GM12892 (cell line): ENCODE measurements at places on chromosomes 4 and X.

DNA sequence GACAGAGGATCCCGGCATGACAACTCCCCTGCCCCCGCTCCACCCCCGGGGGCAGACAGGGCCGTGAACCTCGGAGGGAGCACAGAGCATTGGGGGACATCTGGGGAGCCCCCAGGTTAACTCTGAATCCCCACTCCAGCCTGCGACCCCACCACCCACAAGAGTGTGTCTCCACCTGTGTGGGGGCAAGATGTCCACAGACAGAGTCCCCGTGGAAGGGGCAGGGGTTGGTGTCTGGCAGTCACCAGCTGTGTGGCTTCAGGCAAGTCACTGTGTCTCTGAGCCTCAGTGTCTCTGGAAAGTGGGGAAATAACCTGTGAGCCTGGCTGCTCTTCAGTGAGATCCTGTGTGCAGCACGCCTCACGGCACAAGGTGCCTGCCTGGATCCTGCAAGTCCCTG lies 239.0 kb downstream of the AFAP1 start:
- DNase-seq: no peak

DNA sequence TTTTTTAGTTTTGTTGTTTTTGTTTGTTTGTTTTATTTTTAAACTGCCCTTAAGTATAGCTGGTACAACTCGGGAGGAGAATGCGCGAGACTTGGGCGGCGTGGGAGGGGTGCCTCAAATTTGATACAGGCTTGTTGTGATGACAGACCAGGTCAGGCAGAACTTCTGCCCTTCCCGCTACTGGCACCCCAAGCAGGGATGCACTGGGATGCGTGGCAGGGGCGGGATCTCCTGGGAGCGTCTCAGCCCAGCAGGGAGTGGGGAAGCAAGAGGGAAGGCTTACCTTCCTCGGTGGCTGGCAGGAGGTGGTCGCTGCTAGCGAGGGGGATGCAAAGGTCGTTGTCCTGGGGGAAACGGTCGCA lies 851 bp downstream of the SFRP2 start:
- no peak for DNase-seq

GRCh38 chrX:154378059-154378798 lies 866 bp upstream of the EMD start:
- peak; percentile 77 for DNase-seq

- DNase-seq: no peak
These were observed 1.1 kb upstream of the STX18 start for GRCh38 chr4:4542774-4543485.

GRCh38 chr4:163976588-163976987 lies 482.1 kb downstream of the TMA16 start:
- DNase-seq: no peak

GRCh38 chr4:143455211-143455610 lies 58.3 kb upstream of the SMARCA5 start:
- no peak for DNase-seq

DNA sequence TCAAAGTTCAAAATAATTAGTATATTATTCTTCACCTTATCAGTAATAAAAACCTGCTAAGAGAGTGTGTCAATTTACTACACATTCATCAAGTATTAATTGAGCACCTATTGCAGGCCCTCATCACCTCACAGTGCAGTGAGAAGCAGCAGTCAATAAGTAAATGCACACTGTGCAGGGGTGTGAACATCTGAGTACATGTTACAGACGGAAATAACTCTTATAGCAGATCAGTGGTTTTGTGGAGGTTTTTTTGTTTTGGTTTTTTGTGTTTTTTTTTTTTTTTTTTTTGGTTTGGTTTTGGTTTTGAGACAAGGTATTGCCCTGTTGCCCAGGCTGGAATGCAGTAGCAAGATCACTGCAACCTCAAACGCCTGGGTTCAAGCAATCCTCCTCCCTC lies 20.3 kb downstream of the KLF3 start:
- DNase-seq: no peak

DNA sequence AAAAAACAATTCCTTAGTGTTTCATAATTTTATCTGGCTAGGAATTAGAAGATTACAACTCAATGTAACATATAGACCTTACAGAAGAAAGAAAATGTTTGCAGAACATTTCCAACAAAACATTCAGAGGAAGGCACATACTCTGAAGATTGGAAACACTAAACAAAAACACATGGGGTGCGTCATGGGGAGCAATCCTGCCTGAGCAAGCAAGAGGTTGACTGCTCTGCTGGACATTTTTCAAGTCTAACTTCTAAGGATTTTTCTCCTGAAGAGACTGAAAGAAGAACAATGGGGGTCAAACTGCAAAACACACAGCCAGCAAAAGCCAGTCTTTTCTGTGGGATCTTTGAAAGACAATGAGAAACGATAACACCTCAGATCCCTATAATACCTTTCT lies 182.8 kb downstream of the GUCY2F start:
- no peak for DNase-seq

- DNase-seq: no peak
These were observed 68.8 kb upstream of the STX18 start for GRCh38 chr4:4610672-4611071.

DNA sequence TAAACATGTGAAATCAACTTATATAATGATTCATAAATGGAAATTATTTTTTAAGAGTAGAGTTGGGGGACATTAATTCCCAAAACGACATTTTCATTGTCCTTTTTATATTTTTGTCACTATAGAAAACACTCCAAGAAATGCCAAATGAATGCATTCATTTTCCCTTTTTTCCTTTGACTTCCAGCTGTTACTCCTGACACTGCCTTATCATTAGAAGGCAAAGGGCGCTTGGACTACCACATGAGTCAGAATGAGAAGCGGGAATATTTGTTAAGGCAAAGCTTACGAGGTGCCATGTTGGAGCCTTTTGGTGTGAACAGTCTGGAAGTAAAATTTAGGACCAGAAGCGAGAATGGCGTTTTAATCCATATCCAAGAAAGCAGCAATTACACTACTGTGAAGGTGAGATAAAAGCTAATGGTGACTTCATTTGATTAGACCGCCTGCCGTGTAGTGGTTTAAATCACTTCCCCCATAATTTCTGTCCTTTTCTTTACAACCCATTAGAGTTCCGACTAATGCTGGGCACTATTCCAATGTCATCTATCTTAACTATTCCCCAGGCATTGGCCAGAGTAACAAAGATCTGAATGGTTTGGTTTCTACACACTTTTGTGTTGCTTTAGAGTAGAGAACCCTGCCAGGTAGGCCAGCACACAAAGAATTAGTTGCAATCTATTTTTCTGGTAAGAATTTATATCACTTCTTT lies 166.7 kb downstream of the FAT4 start:
- DNase-seq: no peak

DNA sequence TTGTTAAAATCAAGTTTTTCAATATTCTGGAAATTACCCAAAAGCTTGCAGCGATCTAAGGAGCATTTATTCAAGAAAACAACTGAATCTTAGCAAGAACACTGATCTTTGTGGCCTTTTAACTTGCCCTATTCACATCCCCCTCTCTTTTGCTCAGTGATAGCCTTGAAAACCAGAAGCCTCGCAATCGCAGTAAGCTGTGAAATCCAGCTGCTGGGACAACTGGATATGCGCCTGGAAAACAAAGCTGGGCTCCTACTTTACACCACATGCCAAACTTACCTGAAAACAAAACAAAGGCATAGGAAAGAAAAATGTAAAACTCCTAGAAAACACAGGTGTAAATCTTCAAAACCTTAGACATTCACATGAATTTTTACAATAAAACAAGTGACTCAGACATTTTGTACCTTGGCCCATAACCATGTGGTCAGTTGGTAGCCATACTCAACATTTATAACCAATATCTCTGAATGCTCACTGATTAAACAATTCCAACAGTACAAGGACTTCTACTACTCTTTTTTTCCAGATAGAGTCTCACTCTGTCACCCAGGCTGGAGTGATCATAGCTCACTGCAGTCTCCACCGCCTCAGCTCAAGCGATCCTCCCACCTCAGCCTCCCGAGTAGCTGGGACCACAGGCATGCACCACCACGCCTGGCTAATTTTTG lies 15.6 kb downstream of the SLC25A53 start:
- DNase-seq: no peak

DNA sequence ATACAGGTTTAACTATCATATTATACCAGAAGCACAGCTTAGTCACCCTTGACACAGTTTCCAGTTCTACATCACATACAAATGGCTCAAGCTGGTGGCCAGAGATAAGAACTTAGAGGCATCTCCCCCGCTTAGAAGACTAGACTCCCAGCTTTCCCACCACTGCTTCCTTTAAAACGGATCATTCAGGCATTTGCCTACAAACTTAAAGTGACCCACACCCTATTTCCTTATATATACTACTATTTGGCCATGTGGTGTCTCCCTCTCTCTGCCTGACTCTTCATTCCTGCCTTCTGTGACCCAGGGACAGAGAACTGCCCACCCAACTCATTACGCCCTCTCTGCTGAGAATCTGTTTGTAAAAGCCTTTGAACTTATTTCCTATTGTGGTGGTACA lies 781.2 kb upstream of the DIAPH2 start:
- no peak for DNase-seq

DNA sequence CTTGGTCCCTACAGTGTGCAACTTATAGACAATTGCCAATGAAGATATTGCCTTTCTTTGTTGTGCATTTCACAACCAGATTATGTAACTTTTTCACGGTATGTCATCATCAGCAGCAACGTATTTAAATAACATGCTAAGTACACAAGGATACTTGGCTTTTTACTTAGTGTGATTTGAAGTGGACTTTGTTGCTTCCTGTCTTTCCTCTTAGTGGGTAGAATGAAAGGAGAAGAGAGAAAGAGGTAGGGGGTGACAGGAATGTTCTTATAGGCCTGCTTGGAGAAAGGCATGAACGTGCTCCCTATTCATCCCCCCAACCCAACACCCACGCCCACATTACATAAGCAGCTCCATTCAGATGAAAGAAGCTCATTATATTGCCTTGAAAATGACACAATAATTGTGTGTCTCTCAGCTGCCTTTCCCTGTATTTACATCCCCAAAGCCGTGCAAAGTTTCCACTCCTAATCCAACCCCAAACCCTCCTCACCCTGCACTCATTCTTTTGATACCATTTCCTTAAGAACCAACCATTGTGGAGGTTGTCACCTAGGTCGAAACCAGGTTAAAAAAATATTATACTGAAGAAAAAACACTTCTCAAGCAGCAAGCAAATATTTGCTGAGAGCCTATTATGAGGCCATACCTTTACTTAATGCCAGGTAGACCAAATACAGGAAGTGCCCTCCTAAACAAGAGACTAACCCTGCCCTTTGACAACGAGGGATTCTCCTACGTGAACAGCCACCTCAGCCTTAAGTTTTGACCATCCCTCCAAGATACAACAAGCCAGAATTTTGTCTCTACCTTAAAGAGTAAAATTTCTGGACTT lies 25.2 kb upstream of the GK start:
- no peak for DNase-seq

DNA sequence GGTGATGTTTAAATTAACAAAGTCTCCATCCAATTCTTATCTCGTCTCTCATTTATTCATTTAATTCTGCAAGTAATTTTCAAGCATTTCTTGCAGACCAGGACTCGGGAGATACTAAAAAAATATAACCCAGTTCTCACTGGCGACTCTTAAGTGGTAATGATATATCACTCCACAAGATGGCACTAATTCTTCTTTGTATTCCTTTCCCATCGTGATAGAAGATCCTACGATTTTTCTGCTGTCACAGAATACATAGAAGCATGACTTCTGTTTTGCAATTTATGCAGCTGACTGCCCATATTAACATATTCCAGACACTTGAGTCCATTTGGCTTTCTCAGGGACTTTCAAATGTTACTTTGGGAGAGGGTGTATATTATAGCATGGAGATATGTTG lies 64.0 kb upstream of the FGF13 start:
- DNase-seq: no peak

GRCh38 chr4:107937040-107937439 lies 5.7 kb downstream of the CYP2U1 start:
- no peak for DNase-seq

GRCh38 chr4:45951153-45951552 lies 172.7 kb downstream of the GABRG1 start:
- DNase-seq: no peak

GRCh38 chr4:184889666-184890335 lies 64.0 kb upstream of the ACSL1 start:
- DNase-seq: no peak

GRCh38 chrX:106177982-106178321 lies 9.8 kb downstream of the PWWP3B start:
- DNase-seq: no peak

DNA sequence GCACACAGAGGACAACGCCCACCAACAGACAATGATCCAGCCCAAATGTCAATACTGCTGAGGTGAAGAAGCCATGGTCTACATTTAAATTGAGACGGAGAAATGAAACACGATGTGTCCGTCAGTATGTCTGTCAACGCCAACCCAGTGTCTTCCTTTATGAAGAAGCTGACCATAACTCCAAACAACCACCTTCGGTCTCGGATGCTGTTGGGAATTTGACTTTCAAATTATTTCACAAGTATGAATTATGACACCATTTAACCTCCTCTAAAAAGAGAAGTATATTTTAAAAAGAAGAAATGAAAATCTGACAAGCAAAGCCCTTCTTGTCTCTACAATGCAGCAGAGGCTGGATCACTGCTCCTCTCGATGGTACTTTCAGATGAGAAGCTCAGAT lies 123.7 kb upstream of the MAP3K15 start:
- DNase-seq: no peak

GRCh38 chr4:7161721-7162214 lies 30.6 kb upstream of the SORCS2 start:
- DNase-seq: no peak

DNA sequence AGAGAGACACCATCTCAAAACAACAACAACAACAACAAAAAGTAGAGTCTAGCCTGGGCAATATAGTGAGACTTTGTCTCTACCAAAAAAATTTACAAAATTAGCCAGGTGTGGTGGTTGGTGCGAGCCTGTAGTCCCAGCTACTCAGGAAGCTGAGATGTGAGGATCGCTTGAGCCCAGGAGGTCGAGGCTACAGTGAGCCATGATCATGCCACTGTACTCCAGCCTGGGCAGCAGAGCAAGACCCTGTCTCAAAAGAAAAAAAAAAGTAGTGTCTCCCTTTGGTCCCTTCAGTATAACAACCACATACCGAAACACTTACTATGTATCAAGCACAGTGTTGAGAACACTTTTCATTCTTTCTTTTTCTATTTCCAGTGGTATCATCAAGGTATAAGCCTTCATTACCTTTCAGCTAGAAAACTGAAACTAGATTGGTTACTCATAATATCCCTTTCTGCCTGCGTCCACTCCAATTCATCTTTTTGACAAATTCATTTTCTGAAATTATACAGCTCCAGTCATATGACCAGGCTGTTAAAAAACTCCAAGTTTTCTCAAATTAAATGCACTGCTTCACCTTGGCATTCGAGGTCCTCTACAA lies 54.1 kb downstream of the RPS6KA3 start:
- no peak for DNase-seq

DNA sequence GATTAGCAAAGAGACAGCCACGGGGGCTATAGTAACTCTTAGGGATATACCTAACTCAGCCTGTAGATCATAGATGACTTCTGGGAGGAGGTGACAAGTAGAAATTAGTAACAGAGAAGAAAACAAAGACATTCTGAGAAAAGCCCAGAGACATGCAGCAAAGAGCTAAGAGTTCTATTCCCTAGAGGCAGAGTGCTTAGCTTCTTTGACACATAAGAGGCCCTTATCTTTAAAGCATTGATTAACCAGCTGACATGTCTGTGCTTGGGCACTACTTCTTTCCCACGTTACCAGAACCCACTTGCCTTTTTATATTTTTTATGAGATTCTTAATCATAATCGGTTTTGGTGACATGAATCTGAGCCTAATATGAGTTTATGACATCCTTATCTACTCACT lies 179.5 kb downstream of the GABRB1 start:
- no peak for DNase-seq

- no peak for DNase-seq
These were observed 348.1 kb downstream of the RAPGEF2 start for GRCh38 chr4:159451006-159451405.

- no peak for DNase-seq
These were observed 36.3 kb downstream of the ING2 start for GRCh38 chr4:183541010-183541751.
